ENCODE measurements at places on chromosomes 2 and 18.

DNA sequence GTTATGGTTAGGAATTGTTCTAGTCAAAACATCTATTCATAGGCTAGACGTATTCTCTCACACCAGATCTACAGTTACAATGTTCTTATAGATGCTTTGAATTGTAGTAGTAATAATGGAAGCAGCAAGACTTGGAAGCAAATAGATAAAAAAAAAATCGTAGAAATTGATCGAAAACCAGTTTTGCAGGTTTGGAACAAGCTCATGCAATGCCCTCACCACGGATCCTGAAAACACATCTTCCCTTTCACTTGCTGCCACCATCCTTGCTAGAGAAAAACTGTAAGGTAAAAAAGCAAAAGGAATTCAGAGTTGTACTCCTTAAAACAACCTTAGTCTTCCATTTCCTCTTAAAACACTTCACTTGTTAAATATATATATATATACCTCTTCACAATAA lies 4.4 kb downstream of the SULT1C4 start:
- no peak for DNase-seq

DNA sequence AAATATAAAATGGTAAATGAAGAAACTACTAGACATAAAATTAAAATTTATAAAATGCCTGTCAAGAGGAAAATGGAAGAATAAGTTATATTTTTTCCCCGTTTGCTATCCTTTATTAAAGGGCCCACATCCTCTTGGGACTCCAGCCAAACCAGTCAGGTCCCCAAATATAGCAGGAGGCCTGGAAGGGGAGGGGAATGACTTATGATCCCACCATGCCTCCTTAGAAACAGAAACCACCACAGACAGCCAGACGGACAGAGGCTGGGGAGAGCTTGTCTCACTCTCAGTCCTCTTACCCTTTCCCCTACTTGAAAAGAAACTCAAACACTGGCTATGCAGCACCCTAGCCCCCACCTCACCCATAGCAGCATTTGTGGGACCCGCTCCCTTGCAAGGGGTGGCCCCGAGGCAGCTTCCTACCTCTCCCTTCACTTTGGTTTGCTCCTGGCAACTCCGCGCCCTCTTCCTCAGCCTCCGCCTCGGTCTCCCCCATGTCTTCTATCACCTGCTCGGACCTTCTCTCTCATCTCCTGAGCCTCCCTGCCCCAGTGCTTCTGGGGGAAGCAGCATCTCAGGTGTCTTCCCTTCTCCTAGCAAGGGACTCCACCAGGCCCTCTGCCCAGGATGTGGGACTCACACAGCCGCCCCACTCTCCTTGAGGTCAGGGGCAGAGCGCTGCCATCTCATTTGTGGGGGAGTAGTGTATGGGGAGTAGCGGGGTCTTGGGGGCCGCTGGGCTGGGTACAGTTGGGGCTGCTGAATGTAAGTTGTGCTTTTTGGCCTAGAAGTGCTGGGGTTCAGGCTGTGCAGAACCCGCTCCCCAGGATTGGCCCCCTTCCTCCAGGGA lies 37.4 kb upstream of the ANKRD62 start:
- DNase-seq, result no peak

DNA sequence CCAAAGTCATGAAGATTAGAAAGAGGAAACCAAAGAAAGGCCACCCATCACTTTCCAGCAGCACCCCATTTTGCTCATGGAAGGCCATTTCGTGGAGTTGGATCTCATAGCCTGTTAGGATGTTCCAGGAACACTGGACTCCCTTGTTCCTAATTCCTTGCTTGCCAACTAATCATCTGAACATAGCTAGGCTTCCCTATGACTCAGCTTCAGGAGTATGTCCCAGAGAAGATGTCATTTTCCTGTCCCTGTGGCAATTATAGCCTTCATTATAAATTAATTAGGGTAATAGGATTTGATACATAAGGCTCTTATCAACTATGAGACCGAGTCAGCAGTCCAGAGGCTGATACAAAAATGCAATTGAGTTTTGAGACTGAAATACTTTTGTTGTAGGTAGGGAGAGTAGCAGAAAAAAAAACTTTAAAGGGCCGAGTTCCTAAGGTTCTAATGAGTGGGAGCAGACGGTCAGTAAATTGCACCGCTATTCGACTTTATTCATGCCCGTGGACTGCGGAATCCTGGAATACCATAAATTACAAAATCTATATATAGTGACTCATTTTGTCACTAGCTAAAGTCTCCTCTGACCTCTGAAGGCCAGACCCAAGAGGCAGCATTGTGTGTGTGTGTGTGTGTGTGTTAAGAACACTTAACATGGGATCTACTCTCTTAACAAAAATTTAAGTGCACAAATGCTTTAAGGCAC lies 311.8 kb downstream of the FBXO15 start:
- DNase-seq, result no peak

GRCh38 chr2:235232449-235233433 lies 261.1 kb upstream of the AGAP1 start:
- DNase-seq, result no peak

GRCh38 chr2:144490017-144490416 lies 29.9 kb downstream of the ZEB2 start:
- DNase-seq, result no peak

DNA sequence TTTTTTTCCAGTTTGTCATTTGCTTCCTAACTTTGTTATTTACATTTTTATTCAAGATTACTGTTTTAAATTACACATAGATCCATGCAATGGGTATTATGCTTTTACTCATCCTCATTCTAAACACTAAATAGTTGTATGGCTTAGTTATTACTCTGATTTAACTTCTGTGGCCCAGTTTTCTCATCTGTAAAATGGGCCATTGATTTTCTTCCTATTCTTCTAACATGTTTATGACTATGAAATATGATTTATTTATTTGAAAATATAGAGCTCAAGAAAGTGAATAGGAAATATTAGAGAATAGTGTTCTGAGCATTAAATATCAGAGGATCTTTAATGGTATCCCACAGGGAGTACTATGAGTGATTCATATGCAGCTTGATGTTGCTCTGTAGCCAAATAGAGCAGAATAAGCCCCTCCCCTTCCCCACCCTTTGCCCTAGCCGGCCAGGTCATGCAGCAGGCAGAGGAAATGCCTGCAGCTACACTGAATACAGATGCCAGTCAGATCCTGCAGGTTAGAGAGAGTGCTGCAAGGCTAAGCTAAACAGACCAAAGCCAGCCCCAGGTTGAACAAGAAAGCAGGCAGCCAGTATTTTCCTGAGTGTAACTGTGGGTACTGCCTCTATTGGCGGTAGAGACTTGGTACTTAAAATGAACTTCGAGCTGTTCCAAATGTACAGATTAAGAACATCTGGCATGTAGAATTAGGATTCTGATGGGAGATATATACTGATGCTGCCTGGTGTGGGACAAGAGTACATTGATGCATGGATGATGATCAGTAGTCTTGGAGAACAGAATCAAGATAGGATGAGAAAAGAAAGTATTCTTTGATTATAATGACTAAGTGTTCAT lies 11.7 kb upstream of the ACYP2 start:
- DNase-seq, result no peak

DNA sequence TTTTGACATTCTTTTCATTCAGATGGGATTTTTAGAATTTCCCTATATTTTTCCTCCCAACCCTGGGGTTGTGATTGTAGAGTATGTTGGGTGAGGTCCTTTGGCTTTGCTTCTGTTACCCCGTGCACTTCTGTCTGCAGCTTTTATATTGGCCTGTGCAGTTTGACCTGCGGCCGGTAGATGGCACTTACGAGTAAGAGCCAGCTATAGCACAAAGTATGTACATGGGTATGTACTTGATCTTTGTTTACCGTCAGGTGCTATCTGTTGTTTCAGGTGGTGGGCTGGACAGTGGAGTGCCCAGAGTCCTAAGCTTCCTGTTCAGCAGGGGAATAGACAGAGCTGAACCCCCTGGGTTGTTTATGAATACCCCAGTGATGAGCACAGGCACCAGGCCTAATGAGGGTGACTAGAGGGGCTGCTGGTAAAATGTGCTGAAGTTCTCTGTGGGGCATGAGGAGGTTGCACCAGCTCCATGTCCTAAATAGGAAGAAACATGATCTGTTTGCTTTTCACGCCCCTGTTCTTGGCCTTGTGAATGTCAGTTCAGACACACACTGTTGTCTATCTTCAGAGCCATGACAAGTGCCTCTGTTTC lies 58.9 kb upstream of the THUMPD2 start:
- DNase-seq, result no peak
